ENCODE measurements at places on chromosomes 6 and 20.
A peak's percentile ranks its signal among the peaks of the same experiment; 100 is the strongest.

- no peak for DNase-seq
Measured at GRCh38 chr6:101458336-101458735, 64.8 kb downstream of the GRIK2 start.

DNA sequence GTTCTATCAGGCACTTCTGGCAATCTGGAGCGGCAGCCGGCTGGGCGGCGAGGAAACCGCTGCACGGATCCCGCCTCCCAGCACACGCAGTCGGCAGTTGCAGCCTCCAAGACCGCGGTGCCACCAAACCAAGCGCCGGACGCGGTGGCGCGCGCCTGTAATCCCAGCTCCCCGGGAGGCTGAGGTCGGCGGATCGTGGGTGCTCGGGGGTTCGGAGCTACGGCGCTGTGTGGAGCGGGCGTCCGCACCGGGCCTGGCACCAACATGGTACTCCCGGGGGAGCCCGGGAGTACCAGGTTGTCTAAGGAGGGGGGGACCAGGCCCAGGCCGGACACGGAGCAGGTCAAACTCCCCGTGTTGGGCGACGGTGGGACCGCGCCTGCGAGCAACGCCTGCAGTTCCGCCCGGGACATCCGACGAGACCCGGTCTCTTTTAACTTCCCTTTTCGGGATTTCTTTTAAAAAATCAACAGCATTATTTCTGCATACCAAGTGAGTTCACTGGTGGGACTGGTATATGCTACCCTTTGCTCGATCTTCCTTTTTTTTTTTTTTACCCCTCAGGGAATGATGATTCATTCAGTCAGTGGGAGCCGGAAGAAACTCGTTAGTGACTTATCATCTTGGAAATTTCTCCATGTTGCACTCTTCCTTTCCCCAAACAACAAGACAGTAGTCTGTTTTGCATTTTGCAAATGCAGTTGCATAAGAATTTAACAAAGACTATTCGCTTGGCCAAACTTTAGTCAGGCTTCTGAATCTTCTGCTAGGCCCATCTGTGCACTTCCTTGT lies 27.6 kb downstream of the ZNF311 start:
- DNase-seq, result peak; percentile 57

GRCh38 chr6:158021814-158022748 lies 40.4 kb downstream of the SYNJ2 start:
- no peak for DNase-seq

DNA sequence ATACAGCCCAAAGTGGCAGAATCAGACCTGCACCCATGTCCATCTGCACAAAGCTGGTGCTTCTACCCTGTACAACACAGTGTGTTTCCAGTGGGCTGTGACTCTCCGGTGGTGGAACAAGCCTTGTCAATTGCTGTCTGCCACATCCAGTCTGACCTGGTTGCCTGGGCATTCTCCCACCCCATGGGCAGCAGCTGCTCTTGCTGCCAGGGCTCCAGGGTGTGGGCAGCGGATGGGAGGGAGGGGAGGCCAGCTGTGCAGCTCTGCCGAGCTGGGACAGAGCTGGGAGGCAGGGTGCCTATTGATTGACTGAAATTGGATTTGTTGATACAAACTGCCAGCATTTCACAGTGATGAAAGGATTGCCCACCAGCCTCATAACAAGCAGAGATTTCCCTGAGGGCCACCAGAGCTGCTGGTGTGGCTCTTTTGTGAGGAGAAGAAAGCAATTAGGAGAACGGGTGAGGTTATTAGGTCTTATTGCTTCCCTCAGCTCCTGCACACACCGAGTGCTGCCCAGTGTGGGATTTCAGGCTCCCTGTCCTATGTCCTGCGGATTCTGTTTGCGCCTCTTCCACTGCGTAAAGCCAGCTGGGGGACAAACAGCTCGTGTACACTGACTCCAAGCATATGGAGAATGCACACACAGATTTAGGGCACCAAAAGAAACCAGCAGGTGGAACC lies 150.8 kb downstream of the NRN1 start:
- no peak for DNase-seq

DNA sequence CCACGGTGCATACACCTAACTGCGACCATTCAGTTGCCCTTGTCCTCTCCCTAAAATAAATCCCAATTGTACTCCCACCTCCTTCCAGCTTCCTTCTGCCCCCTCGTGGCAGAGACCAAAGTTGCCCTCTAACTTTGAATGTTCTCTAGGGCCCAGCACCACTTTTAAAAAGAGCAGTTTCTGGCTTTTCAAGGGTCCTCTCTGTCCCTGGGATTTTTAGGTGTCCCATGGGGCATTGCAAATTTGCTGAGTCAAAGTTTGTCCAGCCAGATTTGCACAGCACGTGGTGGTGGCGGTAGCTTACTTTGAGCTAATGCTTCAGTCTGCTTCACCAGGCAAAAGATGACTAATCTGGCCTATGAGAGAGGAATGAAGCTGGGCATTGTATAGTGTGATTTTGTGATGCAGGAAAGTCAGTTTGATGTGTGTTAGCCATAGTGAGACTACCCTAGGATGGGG lies 100.2 kb downstream of the PERP start:
- peak; percentile 55 for DNase-seq

DNA sequence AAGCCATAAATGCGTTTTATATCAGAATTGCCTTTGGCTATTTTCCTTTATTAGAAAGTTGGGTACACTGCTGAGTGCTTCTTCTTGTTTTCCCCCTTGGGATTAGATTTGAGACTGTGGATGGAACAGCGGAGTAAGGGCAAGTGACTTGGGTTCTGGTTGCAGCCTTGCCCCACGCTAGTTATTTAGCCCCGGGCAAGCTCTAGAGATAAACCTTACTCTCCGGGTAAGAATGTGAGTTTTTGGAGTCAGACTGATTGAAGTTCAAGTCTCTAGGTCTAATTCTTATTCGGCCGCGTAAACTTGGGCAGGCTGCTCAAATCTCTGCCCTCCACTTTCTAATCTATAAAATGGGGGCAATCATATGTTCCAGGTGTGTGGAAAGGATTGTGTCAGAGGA lies 8.9 kb downstream of the TSHZ2 start:
- no peak for DNase-seq

DNA sequence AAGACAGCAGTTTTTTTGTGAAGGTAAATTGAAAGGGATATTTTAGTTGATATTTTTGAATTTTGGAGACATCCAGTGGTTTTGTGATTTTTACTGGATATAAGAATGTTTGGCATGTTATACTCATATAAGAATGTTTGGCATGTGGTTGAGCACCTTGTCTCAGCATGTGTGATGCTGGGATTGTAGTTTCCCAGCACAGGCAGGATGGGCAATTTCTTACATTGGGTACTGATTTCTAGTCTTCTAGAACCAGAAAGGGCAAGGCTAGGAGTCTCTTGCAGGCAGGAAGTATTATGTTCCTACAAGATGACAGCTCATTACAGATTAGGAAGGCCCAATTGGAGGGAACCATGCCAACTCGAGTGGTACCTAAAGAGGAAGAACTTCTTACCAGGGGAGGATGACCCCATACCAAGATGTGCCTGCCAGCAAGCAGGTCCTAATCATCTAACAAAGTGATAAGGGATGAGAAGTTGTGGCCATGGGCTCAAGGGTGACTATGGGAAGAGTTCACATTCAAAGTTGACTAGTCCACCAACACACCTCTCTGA lies 377.8 kb downstream of the UTRN start:
- DNase-seq, result no peak

DNA sequence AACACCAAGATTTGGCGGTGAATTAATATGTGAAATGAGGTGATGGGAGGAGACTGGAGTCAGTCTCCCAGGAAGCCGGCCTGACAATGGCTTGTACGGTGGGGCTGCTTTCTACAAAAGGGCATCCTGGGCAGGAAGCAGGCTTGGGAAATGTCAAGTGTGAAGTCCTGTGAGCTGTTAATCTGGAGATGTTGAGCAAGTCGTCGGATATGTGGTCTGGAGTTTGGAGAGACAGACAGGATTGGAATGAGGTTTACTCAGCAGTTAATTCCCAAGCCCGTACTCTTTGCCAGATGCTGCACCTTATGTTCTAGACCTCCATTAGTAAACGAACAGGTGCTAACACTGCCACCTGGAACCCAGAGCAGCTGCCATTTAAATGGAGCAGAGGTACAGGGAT lies 107.7 kb upstream of the FOXC1 start:
- no peak for DNase-seq

DNA sequence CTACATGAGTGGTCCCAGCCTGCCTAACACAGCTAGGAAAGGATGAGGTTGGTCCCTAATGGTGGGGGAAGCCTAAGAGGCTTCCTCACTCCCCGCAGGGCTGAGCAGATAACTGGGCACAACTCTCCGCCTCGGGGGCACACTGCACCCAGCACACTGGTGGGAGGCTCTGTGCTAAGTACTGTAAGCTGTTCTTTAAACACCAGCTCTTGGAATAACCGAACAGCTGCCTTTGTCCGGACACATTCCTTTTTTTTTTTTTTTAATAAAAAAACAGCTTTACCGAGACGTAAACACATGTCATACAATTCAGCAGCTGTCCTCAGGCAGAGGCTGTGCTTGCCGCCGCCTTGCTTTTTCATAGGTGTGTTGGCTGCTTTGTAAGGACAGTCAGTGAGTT lies 6.9 kb downstream of the PSMG4 start:
- DNase-seq, result no peak

- no peak for DNase-seq
Measured at GRCh38 chr20:57544838-57545564, 15.9 kb upstream of the PCK1 start.

GRCh38 chr6:133969921-133970295 lies 16.9 kb downstream of the TBPL1 start:
- no peak for DNase-seq

GRCh38 chr20:53657279-53657678 lies 63.6 kb upstream of the ZNF217 start:
- no peak for DNase-seq

DNA sequence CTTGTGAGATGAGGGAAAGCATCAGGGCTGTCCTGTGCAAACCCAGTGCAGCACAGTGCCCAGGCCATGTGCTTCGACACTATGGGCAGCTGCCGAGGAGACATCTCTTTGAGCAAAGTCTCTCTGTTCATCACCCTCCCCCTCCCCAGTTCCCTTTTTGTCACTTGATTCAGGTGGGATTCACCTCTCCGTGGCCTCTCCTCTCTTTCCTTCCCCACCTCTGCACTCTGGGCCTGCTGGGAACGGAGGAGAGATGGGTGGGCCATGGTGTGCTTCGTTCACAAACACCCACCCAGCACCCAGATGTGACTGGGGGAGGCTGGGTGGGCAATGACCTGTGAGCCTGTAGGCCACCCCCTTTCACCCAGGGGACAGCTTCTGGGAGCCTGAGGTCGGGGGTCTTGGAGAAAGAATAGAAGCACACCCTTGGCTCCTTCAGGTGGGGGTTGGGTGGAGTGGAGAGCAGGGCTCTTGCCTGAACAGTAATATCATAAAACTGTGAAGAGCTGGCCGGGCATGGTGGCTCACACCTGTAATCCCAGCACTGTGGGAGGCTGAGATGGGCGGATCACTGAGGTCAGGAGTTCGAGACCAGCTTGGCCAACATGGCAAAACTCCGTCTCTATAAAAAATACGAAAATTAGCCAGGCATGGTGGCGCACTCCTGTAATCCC lies 33.5 kb upstream of the DLGAP4 start:
- no peak for DNase-seq

DNA sequence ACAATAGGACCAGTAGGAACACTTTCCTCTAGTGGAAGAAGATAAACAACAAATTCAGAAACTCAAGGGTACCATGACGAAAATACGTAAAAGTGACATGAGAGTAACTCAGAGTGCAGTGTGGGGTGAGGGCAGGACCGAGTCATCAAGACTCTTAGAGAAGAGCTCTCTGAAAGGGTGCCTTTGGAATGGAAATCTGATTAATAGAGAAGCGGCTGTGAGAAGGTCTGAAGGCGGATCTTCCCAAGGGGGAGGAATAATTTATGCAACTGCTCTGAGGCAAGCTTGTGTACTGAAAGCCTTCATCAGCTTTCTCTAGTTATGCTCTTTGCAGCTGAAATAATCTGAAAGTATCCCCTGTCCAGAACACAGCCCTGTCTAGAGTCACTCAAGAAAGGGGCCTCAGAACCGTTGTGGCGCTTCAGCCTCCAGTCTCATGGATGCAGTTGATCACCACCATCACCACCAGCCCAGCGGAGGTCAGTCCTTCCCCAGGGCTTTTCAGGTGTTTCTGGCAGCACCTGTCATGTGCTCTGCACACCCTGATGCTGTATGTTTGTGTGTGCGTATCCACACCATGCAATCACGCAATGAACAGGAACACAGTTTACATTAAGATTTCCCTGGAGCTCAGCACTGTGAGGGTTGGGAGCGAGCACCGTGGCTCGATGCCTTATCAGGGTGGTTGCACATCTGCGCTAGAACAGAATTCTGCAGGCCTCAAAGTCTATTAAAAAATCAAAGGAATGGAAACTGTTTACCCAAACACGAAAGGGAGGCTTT lies 396.5 kb downstream of the SMOC2 start:
- no peak for DNase-seq

DNA sequence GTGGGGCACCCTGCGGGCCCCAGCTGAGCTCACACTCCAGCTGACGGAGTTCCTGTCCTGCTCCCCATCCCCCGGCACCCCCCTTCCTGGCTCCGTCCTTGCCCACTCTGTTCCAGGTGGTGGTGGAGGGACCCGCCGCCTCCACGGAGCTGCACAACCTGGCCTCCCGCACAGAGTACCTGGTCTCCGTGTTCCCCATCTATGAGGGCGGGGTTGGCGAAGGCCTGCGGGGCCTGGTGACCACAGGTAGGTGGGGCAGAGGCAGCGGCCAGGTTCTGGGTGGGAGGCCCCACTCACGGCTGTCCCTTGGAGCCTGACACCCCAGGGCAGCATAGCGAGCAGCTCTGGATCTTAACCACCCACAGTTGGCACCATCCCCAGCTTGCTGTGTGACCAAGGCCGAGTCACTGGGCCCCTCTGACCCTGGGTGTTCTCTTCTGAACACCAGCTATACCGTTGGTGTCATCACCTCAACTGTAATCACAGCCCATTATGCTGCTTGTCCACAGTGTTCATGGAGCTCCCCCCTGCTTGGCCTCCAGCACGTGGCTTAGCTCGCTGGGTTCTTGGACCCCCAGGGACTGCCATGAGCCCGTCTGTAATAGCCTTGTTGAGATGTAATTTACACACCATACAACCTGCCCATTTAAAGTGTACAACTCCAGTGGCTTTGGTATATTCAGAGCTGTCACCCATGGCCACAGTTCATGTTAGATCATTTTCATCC lies 17.4 kb downstream of the COL20A1 start:
- no peak for DNase-seq

DNA sequence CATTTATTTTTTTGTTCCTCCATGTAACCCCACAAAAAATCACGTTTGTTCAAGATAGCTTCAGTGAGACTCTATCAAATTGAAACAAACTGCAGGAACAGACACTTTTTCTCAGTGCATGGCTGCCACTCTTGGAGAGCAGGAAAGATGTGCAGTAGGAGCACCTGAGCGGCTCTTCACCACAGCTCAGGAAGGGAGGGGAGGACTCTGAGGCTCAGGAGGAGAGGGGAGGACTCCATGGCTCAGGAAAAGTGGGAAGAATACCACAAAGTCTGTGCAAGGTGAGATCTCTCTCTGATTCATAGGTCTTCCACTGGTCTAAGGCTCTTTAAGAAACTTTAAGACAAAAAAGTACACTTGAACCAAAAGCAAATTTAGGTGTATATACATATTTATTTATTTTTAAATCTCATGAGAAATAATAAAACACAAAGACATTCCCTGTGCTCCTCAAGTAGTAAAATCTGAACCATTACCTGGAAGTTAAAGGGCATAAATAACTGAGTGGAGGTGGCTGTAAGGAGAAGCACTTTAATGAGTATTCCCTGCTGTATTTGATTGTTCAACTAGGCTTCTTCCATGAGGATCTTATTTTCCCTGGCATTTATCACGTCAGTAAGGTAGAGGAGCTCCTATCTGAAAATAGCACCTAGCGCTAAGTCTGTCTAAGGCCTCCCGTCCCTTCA lies 69.2 kb upstream of the CCN6 start:
- no peak for DNase-seq
